ENCODE measurements at places on chromosomes 12 and 14.

DNA sequence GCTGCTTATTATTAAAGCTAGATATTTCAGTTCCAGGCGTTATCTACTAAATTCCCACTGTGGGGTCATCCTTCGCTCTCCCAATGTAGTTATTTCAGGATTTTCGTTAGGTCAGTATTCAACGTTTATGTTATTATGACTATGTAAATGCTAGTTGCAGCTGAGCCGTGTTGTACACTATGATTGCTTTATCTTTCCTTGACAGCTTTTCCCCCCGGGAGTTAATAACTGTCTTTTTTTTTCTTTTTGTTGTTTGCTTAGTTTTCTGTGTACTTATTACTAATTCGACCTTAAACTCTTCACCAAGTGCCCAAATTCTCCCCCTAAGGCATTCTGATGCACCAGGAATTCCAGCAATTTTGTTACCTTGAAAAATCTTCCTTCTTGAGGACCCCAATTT is 48.5 kb downstream of the SUDS3 start:
- no peak for DNase-seq

- peak; percentile 51 for DNase-seq
These were observed 59.8 kb downstream of the CNTN1 start for GRCh38 chr12:40752011-40752410.

- no peak for DNase-seq
These were observed 255.9 kb upstream of the KITLG start for GRCh38 chr12:88836156-88836555.

GRCh38 chr14:56147449-56147848 is 29.2 kb downstream of the PELI2 start:
- DNase-seq, result no peak

GRCh38 chr12:1611803-1612572 is 17.0 kb upstream of the WNT5B start:
- DNase-seq, result no peak

- DNase-seq, result no peak
These were observed 14.1 kb downstream of the CCDC63 start for GRCh38 chr12:110860833-110861296.

DNA sequence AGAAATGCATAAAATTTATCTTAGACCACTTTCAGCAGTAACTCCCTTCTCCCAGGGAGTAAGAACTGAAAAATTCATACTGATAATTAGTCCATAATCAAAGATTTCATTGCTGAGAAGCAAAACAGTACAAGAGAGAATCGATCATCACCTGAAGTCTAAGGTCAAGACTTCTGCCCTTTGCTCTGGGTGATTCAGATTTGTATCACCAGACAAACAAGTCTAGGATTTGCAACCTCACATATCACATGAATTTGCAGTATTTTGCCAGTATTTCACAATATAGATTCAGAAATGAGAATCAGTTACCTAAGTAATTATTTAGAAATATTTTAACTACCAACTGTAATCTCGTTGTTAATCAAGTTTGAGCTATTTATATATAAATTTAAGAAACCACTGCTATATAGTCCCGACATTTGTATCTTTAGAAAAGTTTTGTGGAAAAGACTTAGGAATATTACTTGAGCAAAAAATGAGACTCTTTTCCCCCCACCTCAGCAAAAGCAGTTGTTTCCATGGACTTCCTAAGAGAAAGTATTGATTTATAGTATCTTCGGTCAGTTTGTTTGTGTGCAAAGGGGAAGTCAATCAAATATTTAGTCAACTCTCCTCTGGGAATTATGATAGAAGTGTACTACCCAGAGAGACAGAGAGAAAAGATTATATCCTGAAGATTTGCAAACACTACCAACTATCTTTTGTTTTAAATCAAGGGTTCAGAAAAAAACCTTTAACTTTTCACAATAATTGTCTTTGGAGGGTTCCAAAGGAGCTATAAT is 840.1 kb downstream of the TRHDE start:
- no peak for DNase-seq

DNA sequence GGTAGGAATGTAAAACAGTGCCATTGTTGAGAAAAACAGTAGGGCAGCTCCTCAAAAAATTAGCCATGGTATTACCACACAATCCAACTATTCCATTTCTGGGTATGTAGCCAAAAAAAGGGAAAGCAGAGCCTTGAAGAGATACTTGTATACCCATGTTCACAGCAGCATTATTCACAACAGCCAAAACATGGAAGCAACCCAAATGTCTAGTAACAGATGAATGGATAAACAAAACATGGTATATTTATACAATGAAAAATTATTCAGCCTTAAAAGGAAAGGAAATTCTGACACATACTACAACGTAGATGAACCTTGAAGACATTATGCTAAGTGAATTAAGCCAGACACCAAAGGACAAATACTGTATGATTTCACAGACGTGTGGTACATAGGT is 67.6 kb upstream of the GNG2 start:
- DNase-seq, result no peak

DNA sequence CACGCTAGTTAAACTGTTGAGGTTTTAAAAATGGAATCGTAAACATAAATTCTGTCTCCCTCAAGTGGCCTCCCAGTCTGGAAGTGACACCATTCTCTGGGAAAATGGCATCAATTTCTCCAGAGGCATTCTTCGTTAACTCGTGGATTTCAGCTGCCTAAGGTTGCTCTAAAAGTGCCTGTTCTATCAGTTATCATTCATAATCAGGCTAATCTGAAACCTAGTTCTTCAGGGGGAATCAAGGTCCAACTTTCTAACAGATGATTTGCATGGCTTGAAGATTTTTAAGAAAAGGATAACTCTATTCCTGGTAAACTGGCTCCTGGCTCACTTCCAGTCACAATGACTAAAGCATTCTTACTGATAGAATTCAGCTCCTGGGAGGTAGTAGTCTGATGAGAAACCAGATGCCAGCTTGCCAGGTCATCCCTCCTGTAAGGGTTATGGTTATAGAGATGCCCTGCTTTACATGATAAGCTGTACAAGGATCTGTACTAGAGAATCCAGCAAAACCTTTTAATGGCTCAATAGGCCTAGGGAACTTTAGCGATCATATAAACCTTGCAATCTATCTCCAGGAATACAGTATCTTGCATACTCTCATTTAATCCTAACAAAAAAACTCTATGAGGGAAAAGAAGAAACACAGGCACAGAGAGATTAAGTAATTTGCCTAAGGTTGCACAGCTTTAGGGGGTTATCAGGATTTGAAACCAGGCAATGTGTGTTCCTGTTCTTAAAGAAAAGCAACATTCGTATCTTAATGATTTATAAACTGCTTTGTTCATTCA is 1.5 kb downstream of the L3HYPDH start:
- DNase-seq, result peak; percentile 16
